Mucosa of gallbladder (tissue), 1 donor: ENCODE measurements at places on chromosomes 7 and 10. TPM values are rescaled to one million over a fixed set of nuclear protein-coding genes. Genes with fewer than 3 reads are reported as not detected.

GRCh38 chr10:51246156-51246555, 171.9 kb downstream of the PRKG1 start:
- no peak for DNase-seq

- no peak for DNase-seq
These were observed 24.0 kb downstream of the WASL start for GRCh38 chr7:123724817-123725253.

GRCh38 chr7:74511345-74511744, 57.6 kb downstream of the GTF2IRD1 start:
- DNase-seq: no peak

- no peak for DNase-seq
These were observed 130.5 kb upstream of the PFKP start for GRCh38 chr10:2936816-2937215.

DNA sequence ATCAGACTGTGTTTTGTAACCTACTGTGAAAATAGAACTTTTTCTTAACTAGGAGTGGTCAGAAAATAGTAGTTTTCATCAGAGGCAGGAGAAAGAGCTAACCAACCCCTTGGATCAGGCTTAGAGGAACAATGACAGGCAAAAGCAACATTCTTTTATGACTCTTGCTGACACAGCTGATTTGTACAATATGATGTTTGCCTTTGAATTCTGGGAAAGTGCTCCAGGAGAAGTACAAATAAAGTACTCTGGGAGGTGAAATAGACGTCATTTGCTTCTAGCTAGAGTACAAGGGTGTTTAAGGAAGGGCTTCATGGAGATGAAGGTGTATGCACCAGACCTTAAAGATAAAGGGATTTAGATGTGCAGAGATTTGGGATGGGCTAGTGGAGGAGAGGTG, 75.1 kb upstream of the KIAA1217 start:
- DNase-seq: no peak

GRCh38 chr7:159126311-159127260, 18.1 kb downstream of the VIPR2 start:
- no peak for DNase-seq

The NUTM2D gene
- total RNA-seq: 7.2 TPM

The AZGP1 gene
- total RNA-seq: 104 TPM

The KLF14 gene
- not detected for total RNA-seq
